ENCODE measurements at places on chromosomes 7 and 10.

DNA sequence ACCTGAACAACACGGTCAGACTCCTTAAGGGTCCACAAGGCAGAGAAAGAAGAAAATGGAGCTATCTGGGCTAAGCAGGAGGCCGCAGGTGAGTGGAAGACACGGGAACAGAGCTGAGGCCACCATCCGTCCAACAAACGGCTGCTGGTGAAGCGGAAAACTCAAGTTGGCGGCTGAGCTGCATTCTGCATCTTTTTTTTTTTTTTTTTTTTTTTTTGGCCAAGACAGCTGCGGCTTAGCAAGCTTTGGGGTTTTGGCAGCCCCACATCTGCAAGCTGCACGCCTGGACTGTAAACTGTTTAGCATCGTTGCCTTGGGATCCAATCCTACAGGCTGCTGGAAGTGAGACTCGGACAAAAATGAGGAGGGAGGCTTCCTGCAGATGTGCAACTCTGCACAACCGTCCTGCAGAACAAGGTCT is 37.4 kb downstream of the RGS10 start:
- DNase-seq, result no peak

GRCh38 chr7:86978808-86979506 is 80.5 kb downstream of the ELAPOR2 start:
- DNase-seq, result peak; percentile 78

- peak; percentile 76 for DNase-seq
Measured at GRCh38 chr10:67612577-67613537, 83.1 kb downstream of the CTNNA3 start.

- DNase-seq, result no peak
Measured at GRCh38 chr7:12670000-12670729, 17.3 kb upstream of the ARL4A start.

GRCh38 chr10:88946965-88947590 is 5.5 kb downstream of the ACTA2 start:
- DNase-seq, result no peak

DNA sequence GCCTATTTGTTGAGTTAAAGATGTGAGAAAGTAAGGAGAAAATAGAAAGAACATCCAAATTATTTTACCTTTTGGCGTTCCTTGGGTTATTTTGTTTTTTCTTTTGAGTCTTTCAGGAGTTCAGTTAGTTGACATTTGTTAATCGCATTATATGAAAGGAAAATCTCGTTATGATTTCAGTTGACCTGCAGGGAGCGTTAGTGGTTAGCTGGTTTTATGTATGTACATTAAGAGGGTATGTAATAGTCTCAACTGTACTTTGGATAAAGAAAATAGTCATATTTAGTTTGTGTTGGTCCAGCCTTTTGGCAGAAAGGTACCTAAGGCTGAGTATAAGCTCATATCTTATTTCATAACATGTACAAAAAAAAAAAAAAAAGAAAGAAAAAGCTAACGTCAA is 4.0 kb downstream of the BMPER start:
- no peak for DNase-seq

- no peak for DNase-seq
Measured at GRCh38 chr7:18123508-18124239, 96.0 kb upstream of the PRPS1L1 start.

DNA sequence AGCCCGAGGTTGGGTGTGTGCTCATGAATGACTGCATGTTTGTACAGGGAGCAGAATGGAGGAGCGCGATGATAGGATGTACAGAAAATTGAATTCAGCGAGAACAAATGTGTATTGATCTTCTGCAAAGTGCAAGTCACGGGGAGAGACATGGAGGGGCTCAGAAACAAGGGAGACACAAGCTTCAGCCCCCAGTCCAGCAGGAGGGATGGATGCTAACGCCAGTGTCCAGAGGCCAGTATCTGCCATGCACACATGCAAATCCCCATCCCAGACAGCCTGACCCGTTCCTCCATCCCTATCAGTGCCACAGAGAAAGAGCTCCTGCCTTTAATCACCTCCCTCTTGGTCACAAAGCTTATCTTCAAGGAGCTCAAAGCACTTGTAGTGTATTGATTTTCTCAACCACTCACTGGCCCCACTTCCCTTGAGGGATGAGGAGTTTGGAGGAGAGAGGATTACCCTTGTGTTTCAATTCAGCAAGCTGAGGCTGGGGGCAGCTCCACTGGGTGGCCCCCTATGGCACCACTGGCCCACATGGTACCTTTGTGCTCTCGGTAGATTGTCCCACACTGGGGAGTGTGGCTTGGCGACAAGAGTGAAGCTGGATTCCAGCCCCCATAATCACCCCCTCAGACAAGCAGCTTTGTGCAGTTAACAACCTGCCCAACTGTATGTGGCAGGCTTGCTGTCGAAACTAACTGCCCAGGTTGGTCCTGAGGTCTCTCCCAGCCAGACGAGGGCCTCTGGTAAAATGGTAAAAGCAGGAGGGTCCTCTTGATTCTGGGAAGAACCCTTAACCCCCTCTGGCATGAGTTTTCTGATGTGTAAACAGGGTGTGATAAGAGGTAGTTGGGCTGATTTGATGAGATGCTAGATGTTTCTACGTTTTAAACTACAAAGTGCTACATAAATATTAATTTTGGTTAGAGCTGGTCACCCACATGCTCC is 151.6 kb upstream of the UNC5B start:
- DNase-seq, result no peak

DNA sequence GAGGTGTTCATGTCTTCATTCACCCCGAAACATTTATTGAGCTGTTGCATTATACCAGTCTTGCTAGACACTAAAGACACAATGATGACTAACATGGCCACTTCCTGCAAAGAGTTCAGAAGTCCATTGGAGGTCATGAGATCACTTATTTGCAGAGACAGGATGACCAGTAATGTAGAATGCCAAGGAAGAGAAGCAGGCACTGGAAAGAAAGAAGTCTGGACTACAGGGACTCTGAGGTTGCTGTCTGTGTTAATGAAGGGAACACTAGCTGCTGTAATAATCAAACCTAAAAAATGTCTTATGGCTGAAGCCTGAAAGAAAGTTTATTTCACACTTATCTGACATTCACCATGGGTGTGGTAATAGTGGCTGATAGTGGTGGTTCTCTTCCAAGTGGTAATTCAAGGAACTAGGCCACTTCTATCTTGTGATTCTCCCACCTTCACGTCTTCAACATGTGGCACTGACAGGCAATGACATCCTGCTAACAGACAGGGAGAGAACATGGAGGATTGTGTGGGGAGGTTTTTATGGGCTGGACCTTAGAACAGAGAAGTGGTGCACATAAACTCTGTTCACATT is 89.2 kb upstream of the MKLN1 start:
- DNase-seq, result peak; percentile 33

DNA sequence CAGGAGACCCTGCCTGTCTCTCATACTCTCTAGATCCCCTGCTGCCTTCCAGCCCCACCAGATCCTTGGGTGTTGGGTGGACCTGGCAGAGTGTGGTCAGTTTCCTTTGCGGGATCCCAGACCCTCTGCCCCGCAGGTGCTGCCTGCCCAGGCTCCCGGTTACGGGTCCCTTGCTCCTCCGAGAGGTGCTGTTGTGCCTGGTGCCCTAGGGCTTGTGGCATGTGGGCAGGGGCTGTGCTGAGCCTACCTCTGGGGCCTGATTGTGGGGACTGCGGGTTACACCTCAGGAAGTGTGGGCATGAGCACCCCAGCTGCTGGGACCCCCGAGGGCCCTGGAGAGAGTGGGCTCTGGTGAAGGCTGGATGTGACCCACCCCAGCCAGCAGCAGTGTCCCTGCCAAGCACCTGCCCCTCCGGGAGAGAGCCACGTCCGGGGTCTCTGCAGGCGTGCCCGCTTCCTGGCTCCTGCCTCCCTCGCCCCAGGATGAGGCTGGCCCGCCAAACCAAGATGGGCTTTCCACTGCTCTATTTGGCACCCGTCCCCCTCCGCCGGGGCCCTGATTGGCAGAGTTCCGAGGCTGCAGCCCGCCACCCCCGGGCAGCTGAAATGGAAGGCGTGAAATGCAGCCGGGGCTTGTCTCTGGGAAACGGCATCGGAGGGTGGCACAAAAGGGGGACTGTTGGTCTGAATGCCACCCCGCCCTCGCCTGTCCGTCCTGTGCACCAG is 17.0 kb downstream of the CLIP2 start:
- no peak for DNase-seq

GRCh38 chr10:93390306-93391090 is 91.6 kb downstream of the MYOF start:
- DNase-seq, result no peak

- DNase-seq, result no peak
Measured at GRCh38 chr10:99487125-99487807, 45.5 kb upstream of the NKX2-3 start.

GRCh38 chr10:44849936-44850335 is 61.2 kb upstream of the TMEM72 start:
- no peak for DNase-seq

GRCh38 chr7:128878226-128879105 is 15.8 kb downstream of the ATP6V1F start:
- no peak for DNase-seq

All from CD4-positive, alpha-beta T cell treated with Interleukin-17A for 1 hour (primary cell).